ENCODE measurements at places on chromosomes 13 and 19.

DNA sequence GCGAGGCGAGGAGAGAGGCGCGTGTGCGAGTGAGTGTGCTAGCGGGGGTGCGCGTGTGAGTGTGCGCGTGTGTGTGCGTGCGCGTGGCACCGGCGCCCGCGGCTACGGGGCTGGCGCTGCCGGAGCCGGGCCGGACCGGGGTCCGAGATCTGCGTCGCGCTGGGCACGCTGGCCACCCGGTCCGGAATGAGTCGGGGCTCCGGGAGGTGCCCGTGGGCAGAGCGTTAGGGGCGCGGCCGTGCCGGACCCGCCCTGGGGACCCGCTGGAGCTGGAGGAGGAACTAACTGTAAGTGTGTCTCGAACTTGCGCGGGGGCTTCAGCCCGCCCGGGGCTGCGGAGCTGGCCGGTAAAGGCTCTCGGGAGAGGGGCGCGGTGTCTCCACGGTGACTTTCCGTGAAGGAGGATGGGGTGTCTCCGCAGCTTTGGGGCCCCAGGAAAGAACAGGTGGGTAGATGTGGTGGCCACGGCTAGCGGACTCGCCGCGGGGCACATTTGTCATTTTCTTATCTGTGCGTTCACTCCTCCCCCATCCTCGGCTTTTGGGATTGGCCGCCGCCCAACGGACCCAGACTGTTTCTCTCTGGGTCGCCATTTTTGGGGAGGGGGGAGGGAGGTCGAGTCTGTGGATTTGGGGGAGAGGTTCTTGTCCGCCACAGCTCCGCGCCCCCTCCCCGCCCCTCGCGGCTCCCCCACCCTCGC is 10.1 kb upstream of the SOX1 start:
- DNase-seq: no peak

DNA sequence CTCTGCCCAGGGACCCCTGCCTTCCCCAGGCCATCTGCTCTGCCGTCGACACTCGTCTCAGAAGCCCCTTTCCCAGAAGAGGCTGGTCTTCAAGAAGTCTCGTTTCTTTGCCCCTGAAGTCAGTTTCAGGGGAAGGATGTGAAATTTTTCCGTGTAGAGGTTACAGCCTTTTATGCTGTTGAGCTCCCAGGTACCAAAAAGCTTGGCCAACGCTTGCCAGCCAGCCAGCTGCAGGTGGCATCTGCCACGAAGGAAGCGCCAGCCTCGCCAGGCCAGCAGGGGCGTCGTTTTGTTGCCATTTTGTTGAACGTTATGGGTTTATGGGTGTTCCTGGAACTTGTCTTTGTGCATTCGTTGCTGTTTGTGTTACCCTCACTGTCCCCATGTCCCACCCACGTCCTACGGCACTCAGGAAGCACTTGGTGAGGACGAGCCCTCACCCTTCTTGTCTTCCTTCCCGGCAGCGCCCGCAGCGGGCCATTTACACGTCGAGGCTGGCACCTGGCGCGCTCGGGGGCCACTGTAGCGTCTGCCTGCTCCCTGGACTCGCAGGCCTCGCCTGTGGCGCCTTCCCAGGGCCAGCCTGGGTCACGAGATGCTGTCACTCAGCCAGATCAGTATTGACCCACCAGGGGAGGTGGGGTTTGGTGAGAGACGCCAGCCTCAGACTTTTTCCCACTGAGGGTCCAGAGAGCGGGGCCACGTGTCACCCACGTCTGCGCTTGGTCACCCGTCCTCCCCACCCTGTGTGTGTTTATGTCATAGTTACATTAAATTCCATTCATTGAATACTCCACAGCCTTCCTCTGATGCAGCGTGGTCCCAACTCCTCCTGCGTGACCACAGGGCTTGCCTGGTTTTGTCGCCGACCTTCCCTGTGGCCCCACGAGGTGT is 37.1 kb downstream of the AP1M1 start:
- no peak for DNase-seq

DNA sequence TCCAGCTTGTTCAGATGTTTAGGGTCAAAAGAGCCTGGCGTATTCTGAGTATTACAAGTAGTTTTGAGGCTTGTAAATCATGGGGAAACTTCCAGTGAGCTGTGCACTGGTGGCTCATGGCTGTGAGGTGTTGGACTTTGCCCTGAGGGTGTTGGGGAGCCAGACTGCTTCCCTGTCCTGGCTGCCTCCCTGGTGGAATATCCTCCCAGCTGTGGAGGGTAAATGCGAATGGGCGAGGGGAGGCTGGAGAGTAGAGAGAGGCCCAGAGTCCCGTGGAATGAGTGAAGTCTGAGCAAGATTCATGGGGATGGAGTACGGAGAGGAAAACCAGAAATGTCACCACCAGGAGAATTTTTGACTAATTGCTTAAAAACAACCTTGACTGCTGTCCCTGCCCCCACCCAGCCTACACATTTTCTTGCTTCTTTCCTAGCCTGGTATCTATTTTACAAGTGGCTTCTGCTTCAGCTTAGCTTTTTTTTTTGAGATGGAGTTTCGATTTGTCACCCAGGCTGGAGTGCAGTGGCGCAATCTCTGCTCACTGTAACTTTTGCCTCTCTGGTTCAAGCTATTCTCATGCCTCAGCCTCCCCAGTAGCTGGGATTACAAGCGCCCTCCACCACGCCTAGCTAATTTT is 3.7 kb downstream of the SNRPA start:
- DNase-seq: no peak

GRCh38 chr19:7288977-7289376 is 5.2 kb downstream of the INSR start:
- DNase-seq: no peak

- DNase-seq: no peak
These were observed 1.4 kb upstream of the ZNF584 start for GRCh38 chr19:58406818-58407657.

DNA sequence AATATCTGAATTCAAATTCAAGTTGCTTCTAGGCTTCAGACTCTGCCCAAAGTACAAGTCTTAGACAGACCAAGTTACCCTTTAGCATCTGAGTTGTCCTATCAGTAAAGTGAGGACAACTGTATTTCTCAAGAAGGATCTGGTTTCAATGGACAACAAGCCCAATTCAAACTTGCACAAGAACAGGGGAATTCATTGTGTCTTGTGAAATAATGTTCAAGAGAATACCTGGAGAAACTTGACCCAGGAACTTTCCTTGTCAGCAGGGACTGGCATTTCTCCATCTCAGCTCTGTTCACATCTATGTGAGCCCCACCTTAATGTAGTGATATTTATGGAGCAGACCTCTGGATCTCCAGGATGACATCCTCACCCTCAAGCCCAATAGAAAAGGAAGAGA is 894.9 kb upstream of the SLC10A2 start:
- DNase-seq: no peak

GRCh38 chr13:74641586-74641985 is 507.4 kb upstream of the KLF12 start:
- DNase-seq: no peak

GRCh38 chr19:56829596-56829995 is 10.9 kb downstream of the PEG3 start:
- no peak for DNase-seq
